ENCODE measurements at places on chromosomes 4 and X.

DNA sequence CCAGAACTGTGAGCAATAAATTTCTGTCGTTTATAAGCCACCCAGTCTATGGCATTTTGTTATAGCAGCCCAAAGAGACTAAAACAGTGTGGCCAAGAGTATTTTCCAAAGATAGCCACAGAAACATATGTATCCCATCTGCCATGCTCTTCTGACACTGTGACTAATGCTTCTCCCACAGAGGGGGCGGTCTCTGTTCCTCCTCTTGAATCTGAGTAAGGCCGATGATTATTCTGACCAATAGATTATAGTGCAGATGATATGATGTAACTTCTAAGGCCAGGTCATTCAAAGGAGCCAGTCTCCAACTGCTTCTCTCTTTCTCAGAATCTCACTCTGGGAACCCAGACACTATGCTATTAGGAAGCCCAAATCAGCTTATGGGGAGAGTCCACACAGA, 570.7 kb downstream of the BCOR start:
- DNase-seq: no peak

DNA sequence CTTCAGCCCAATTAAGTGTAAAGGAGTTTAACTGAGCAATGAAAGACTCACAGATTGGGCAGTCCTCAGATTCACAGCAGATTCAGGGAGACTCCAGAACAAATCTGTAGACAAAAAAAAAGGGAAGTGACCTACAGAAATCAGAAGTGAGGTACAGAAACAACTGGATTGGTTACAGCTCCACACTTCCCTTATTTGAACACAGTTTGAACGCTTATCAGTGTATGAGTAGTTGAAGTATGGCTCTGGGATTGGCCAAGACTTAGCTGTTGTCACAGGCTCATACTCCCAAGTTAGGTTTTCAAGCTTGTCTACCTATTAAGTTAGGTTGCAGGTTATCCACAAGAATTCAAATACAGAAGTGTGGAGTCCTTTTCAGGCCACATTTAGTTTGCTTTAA, 112.4 kb upstream of the ELOVL6 start:
- no peak for DNase-seq

DNA sequence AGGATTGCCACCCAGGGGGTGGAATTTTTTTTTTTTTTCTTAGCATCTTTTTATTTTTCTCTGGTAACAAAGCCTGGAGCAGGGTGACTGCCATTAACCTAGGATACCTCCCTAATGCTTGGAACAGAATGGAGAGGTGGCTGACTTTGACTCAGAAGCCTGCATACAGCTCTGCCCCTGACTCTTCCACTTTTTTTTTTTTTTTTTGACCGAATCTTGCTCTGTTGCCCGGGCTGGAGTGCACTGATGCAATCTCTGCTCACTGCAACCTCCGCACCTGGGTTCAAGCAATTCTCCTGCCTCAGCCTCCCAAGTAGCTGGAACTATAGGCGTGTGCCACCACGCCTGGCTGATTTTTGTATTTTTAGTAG, 341 bp upstream of the SLC2A9 start:
- DNase-seq: no peak

DNA sequence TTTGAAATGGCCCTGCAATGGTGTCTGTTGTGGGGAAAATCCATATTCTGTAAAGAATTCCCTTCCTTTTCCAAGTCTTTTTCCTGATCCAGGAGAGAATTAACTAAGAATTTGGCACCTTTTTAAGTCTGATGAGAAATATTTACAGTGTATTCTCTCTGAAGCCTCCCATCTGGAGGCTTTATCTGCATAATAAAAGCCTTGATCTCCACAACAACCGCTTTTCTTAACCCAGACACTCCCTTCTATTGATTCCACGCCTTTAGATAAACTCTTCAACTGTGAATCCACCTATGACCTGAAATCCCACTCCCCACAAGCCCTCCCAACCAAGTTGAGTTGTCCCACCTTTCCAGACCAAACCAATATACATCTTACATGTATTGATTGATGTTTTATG, 43.1 kb upstream of the TMPRSS11E start:
- no peak for DNase-seq

GRCh38 chrX:46620505-46620904, 46.9 kb downstream of the CHST7 start:
- no peak for DNase-seq

DNA sequence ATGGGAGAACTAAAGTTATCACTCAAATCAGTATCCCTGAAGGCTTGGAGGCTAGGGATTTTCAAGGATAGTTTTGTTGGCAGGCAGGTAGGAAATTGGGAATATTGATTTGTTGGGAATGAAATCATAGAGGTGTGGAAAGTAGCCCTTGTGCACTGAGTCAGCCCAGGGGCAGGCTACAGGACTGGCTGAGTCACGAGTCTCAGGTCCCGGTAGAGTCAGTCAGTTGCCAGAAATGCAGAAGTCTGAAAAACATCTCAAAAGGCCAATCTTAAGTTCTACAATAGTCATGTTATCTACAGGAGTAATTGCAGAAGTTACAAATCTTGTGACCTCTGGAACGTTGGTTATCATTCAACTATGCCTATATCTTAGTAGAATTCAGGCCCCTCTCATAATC, 153.1 kb downstream of the GC start:
- no peak for DNase-seq

- no peak for DNase-seq
Measured at GRCh38 chr4:72348701-72349100, 220.3 kb downstream of the ADAMTS3 start.

DNA sequence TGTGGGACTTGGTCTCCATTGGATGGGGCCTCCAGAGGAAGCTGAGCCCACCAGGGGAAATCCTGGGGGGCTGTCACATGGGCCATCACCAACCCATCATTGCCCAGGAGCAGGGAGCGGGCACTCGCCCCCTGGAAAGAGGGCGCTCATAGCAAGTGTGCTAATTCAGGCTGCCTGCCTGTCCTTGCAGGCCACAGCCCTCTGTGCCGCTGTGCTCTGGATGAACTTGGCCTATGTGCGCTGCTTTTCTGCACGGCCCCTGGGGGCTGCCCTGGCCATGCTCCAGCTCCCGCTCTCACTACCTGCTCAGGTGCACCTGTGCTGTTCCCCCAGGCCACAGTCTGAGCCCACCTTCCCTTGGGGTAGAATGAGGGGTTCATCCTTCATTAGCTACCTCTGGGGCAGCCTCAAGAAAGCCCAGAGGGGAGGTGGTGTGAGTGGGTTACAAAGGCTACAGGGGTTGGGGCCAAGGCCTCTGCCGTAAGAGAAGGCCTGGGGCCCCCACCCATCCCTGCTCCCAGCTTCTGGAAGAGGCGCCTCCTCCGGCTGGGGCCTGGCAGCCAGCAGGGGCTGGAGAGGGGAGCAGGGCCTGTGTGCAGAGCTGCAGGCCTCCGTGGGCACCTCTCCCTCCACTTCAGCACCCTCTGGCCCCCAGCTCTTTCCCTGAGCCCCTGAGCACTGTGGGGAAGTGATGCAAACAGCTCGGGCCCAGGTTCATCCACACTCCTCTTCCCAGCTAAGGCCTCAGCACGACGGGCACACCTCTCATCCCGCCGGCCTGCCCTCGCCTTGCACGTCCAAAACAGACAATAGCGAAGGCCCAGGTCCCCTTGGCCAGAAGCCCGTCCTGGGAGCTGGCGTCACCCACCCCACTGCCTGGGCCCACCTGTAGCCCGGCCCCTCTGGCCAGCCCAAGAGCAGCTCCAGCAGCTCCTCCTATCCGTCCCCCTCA, 8.9 kb downstream of the CFAP99 start:
- no peak for DNase-seq

DNA sequence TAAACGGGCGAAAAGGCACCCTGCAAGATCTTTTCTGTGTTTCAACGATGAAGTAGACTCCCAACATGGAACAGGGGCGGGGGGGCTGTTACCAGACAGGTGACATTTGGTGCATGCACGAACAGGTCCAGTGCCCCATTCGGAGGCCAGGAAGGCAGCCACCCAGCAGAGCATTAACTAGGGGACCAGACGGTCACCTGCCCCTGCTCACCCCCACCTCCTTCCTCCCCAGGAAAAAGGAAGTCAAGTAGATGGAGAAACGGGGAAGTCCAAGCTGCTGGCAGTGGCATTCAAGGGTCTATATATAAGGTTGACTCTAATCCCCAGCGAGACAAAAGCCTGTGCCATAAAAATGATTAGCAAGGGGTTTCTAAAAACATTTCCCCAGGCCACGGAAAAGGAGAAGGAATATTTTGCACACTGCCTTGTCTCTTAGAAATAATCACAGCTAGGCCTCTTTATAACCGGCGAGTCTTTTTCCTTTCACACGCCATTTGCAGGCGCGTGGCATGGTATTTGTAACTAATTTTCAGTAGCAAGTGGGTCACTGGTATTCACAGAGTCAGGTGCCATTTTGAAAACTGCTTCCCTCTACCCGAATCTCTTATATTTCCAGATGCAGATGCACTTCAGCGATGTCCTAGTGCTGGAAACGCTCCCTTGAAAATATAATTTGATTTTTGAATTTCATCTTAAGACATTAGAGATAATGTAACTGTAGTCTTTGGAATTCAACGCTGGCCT, 1.2 kb upstream of the TMSB4X start:
- DNase-seq: peak; percentile 64

GRCh38 chr4:15711762-15712161, 8.9 kb downstream of the BST1 start:
- DNase-seq: no peak

- DNase-seq: no peak
Measured at GRCh38 chrX:105228602-105229001, 8.1 kb upstream of the TEX13A start.

- DNase-seq: no peak
Measured at GRCh38 chr4:2767705-2768074, 11.6 kb upstream of the TNIP2 start.

GRCh38 chr4:139629436-139630125, 36.0 kb upstream of the MGST2 start:
- no peak for DNase-seq

GRCh38 chrX:70252491-70252890, 7.5 kb downstream of the P2RY4 start:
- DNase-seq: no peak

- DNase-seq: no peak
Measured at GRCh38 chrX:119340606-119341205, 58.4 kb upstream of the SLC25A43 start.

GRCh38 chr4:144362366-144362765, 221.8 kb upstream of the GYPA start:
- no peak for DNase-seq

DNA sequence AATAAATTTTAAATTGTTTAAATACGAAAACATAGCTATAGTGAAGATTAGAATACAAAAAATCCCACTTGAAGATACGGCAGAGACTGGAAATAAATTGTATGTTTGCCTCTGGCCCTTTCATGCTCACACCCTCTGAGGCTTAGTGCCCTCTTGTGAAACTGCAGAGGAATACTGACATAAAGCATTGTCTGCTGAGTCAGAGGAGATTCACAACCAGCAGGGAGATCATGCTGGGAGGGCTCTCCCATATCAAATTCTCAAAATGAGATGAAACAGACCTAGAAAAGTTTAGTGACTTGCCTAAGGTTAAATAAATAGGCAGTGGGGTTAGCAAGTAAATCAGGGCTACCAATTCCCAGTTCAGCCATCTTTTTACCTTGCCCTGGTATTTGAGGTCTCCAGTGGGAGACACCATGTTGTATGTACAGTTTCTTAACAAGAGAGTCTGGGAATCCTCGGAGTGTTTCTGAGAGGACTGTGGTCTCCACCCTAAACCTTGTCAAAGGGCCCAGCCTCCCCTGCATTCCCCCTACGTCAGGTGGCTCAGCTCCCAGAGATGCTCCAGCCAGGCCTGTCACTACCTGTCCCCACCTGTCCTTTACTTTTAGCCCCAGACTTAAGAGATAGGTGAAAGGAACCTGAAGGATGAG, 581.4 kb upstream of the DIPK2B start:
- no peak for DNase-seq

GRCh38 chr4:16767861-16768260, 130.6 kb downstream of the LDB2 start:
- DNase-seq: no peak

GRCh38 chr4:59814402-59815010, 1385.6 kb upstream of the ADGRL3 start:
- DNase-seq: no peak

- DNase-seq: no peak
Measured at GRCh38 chr4:19408490-19408889, 843.2 kb upstream of the SLIT2 start.

GRCh38 chr4:70943114-70943513, 40.9 kb downstream of the MOB1B start:
- DNase-seq: no peak

DNA sequence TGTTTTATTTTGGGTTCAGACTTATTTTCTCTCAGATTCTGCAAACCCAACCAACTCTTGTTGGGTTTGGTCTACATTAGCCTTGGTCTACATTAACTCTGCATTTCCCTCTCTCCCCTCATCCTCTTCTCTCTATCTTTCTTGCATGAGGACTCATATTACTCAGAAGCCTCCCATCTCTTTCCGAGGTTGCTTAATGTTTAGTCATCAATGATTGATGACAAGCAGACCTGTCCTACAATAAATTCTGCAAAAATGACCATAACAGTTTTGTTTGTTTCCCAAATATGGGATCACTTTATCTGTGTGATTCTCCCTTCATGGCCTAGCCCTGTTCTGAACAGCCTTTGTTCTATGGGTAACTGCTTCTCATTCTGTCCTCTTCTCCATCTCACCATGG, 75.2 kb downstream of the GABRB1 start:
- DNase-seq: no peak

DNA sequence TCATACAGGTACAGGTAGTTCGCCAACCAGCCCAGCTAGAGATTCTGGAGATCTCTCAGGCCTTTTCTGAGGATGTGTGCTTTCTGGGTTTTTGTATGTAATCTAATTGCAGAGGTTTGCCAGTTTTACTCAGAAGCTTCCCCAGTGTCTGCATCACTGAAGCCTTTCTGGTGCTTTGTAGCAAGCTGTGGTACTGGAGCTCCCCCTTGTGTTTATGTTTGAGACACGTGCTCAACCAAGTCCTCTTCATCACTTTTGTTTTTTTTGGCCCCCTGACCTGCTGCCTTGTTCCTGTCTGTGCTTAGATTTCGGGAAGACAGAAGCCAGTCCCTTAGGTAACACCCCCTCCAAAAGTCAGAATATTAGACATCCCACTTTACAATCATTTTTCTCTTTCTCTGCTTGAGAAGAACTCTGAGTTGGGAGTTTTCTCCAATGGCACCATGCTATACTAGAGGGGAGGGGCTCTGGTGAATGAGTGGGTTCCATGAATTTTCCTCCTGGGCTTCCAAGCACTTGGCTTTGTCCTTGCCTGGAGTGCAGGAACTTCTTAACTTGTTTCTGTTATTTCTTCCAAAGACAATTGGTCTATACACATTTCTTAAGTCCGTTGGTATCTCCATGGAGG, 128.4 kb upstream of the TBC1D9 start:
- DNase-seq: peak; percentile 35

GRCh38 chrX:45323387-45323786, 122.7 kb upstream of the DIPK2B start:
- DNase-seq: no peak

GRCh38 chr4:110193822-110194761, 4.3 kb downstream of the ELOVL6 start:
- DNase-seq: peak; percentile 62

DNA sequence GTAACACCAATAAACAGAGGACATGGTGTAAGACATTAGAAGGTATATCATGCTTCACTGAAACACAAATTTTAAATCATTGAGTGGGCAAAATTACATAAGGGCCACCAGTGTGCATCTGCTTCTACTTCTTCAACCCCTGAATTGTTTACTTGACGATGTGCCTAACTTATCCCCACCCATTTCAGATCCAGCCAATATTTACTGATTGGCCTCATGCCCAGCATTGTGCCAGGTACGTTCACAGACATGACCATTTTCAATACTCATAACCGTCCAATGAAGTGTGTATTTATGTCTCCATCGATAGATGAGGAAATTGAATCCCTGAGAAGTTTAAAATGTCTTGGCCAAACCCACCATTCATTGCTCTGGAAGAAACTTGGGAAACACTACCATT, 208.3 kb upstream of the MID1 start:
- peak; percentile 54 for DNase-seq

Measured in NCI-H1105 (cell line).